ENCODE measurements at places on chromosomes 1 and 21.

GRCh38 chr1:94903280-94904009 lies 23.5 kb downstream of the CNN3 start:
- peak; percentile 69 for DNase-seq

GRCh38 chr21:45353200-45353599 lies 51.8 kb upstream of the COL18A1 start:
- DNase-seq = no peak

GRCh38 chr1:180515857-180516388 lies 13.5 kb upstream of the ACBD6 start:
- peak; percentile 81 for DNase-seq

GRCh38 chr1:95506736-95507414 lies 272.9 kb downstream of the RWDD3 start:
- DNase-seq = no peak

GRCh38 chr1:235127732-235128455 lies 743 bp downstream of the TOMM20 start:
- DNase-seq = no peak

- no peak for DNase-seq
These were observed 14.8 kb upstream of the ETV3L start for GRCh38 chr1:157114183-157115121.

DNA sequence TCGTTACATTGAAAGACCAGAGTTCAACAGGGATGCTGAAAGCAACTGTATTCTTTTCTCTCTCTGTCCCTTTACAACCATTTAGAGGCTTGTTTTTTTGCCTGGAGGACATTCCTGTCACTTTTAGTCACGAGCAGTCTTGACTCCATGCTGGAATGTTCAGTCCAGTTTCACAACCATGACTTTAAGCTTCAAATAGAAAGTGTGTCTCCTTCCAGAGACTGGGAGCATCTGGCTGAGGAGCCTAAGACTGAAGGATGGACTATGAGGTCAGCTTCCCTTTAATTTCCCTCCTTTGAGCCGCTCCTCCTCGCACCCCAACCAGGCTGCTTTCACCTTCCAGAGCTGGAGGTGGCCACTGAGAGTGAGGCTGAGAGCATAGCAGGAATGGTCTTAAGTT lies 10.5 kb upstream of the RYR2 start:
- no peak for DNase-seq

DNA sequence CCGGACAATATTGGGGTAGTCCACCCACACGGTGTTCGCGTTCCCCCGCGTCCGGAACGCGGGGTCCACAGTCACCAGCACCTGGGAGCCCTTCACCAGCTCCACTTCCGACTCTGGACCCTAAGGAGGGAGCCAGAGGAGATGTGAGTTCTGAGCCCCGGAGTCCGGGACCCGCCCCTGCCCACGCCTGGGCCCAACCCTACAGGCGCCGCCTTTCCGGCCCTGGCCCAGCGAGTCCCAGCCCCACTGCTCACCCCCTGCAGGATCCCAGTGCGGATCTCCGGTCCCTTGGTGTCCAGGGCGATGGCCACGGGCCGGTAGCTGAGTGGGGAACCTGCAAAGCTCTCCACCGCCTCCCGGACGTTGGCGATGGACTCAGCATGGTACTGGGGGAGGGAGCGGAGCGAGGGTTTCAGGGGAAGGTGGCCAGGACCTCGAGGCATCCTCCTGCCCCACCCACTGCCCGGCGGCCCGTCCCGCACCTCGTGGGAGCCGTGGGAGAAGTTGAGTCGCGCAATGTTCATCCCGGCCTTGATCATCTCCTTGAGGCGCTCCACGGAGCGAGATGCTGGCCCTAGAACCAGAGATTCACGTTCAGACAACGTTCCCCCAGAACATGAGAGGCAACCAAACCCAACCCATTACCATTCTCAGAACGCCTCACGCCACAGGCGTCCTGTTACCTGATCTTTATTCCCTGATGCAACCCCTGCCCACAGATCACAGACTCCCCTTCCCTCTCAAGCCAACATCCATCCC lies 5.9 kb downstream of the PKLR start:
- DNase-seq = no peak

- no peak for DNase-seq
These were observed 16.7 kb upstream of the SH3BGRL3 start for GRCh38 chr1:26263212-26263611.

DNA sequence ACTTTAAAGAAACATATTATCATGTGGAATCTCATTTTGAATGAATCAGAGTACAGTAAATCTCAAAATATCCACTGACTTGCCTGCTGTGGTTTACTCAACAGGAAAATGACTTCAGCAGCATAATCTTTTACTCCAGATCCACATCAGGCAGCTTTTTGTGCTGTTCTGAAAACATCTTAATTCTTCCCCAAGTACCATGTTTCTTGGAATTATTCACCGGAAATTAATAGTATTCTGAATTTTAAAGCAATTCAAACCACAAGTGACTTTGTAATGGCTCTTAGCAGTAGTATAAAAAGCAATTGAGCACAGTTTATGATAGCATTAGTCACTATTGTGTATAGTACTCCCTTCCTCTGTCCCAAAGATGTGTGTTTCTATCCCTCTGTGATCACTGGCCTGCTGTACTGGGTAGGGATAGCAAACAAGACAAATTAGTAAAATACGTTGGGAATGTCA lies 64.2 kb upstream of the ERRFI1 start:
- peak; percentile 94 for DNase-seq

DNA sequence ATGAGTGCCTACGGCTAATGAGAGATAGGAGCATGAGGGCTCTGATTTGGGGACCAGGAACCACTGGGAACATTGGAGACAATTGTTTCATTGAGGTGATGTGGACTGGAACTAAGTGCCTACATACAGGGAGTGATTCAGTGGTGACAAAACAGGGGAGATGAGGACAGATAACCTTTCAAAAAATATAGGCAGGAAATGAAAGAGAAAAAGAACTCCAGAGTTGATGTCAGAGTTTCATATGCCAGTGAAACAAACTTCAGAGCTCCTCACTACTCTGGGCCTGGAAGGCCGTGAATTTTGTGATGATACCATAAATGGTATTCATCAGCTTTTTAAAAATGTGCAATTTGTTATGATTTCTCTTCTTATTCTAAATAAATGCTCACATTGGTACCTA lies 39.3 kb downstream of the FASLG start:
- peak; percentile 75 for DNase-seq

DNA sequence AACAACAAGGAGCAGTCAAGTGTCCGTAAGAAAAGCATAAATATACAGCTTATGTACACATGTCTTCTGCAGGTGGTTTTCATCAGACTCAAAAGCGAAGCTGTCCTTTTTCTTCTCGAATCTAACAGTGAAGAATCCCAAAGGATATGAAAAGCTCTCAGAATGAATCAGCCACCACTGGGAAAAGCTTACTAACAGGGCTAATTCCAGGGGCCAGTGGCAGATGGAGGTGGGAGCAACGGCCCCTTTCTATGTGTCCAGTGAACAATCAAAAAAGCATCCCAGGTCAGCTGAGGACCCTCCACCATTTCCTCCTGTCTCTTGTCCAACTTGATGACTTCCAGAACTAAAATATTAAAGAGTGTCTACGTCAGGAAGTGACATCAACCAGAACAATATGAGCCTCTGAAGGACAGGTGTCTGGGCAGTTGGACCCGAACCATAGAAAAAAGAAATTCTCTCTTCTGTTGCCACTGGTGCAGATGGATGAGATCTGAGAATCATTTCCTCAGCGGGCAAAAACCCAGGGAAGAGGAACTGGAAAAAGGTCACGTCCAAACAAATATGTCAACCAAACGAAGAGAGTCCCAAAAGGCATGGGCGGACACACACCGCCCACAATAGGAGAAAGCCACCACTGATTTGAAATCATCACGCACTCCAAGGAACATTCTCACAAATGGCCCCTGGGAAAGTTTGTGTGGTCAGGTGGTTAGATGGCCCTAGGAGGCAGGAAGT lies 70.4 kb upstream of the TIAM1 start:
- no peak for DNase-seq

DNA sequence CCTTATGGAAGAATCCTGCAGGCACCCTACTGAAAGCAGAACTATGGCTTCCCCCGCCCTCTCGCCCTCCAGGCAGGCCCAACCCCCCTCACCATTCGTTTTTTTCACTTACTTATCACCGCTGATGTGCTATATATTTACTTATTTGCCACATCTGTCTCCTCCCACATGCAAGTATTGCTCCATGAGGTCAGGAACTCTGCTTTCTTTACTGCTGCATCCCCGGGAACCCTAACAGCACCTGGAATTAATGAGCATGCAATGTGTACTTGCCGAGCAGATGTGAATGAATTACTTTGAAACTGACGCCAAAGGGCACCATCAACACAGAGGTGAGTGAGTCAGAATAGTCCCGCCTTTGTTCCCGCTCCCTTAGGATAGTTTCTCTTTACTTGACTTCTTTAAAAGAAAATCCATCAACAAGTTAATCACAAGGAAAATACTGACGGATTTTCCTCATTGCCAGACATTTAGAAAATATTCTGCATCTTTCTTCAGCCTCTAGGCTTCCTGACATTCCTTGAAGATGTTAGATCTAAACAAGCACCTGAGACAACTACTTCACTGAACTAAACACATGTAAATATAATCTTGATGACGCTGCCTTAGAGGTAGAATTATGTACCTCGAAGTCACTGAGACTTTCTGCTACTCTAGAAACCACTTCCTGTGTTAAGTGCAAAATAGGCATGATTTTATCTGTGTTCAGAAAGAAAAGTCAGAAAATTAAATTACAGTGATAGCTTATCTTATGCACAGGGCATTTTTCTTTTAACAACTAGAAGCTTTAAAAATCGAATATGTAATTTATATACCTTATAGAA lies 17.5 kb upstream of the RAB4A start:
- DNase-seq = peak; percentile 81

DNA sequence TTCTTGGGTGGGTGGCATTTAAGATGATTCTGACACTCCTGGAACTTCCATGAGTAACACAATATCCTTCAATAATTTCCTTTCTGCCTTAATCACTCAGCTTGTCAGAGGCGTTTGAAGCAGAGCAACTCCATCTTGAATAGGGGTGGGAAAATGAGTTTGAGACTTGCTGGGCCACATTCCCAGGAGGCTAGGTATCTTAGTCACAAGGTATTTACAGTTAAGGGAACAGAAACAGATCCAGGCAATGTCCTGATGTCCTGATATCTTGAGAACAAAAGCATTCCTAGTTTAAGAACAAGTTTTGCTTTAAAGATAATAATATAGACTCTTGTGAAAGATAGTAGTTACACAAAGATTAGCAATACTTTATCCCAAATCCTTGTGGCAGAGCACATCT lies 76.6 kb upstream of the KIAA0040 start:
- DNase-seq = peak; percentile 81

- DNase-seq = no peak
These were observed 391 bp downstream of the IFT25 start for GRCh38 chr1:53945183-53945432.

- no peak for DNase-seq
These were observed 1193.9 kb downstream of the PLA2G4A start for GRCh38 chr1:188022661-188023060.

- DNase-seq = no peak
These were observed 25.3 kb downstream of the FTCD start for GRCh38 chr21:46129846-46130651.

DNA sequence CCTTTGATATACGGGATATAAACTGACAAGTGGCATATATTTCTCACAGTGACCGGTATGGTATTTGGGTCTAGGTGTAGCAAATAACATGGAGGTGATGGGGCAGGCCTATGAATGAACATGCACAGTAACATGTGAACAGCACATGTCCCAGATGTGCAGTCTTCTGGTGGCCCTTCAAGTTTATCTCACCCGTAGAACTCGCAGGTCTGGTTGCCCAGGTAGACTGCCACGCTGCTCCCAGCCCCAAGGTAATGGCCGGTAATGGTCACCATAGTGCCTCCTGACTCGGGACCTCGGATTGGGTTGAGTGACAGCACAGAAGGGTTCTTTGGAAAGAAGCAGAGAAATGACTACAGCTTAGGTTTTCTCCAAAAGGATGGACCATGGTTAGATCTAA lies 141.2 kb upstream of the CD34 start:
- DNase-seq = no peak

DNA sequence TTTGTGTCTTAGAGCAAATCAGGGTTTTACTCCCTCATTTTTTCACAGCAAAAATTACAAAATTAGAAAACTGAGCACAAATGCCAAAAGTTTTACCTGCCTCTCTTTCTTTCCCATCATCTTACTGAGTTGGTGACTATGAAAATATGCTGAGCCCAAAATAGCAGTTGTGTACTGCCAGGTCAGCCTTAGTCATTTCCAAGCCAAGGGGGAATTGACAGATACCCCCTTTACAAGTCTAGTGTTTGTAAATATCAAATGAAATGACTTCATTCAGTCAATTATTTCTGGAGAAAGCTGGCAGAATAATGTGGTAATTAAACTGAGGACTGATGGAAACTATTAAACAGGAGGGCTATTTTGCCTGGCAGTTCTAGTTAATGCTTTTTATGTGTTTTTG lies 11.4 kb upstream of the GORAB start:
- DNase-seq = peak; percentile 46

DNA sequence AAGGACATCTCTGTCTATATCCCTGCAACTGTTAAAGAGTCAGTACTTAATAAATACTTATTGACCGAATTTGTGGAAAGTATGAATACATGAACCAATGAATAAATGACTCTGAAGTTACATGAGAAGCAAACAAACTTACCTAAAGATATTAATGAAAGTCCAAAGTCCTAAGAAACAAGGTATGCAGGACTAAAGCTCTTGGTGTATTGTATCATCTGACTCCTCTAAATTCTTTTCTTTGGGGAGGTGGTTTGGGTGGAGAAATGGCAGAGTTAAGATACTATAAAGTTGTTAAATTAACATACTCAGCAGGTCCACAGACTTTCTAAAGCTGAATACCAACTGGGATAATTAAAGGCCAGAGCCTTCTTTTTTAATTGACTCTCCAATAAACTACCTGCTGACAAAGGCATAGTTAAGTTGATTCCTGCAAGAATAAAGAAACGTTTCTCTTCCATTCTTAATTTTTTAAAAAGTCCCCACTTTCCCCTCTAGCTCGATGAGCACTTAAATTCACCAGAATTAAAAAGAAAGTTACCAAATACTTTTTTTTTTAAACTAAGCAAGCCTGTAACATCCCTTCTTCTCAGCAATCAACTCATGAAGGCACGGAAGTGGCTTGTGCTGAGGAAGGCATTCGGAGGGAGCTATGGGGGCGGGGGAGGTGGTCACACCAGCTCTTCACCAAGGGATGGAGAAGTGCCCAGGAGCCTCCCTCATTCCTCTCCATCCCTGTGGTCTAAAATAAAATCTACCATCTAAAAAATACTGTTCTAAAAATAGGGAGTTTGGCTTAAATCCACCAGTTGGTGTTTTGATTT lies 61.1 kb downstream of the GADD45A start:
- DNase-seq = no peak
